ENCODE measurements at places on chromosomes 12 and 14.

DNA sequence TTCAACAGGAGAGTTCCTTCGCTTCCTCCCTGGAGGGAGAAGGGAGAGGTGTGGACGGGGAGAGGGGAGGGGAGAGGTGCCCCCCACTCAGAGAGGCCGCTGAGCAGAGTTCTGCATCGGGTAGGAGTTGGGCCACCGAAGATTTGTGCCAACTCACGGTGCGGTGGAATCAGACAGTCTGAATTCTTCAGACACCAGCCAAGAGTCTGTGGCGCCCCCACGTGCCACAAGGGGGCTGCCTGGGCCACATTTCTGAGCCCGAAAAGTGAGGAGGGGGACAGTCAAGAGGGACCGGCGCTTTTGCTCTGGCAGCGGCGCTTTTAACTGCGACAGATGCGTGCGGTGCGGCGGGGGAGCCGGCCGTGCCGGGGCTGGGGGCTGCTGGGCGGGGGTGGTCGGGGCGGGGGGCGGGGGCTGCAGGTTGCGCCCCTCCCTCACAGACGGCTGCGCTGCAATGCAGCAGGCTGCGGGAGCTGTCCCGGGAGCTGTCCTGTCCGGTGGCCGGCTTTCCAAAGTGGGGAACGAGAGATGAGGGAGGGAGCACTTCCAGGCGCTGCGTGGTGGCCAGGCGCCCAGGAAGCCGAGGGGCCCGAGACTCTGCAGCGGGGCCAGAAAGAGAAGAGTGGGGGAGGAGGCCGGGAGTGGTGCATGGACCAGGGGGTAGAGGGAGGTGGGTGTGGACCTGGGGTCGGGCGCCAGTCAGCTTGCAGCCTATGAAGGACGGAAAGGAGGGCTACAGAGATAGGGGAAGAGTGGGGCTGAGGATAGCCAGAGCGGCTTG, 975 bp upstream of the RTL1 start:
- DNase-seq: no peak

GRCh38 chr12:52007158-52007921, 594 bp downstream of the TAMALIN start:
- peak; percentile 74 for DNase-seq

DNA sequence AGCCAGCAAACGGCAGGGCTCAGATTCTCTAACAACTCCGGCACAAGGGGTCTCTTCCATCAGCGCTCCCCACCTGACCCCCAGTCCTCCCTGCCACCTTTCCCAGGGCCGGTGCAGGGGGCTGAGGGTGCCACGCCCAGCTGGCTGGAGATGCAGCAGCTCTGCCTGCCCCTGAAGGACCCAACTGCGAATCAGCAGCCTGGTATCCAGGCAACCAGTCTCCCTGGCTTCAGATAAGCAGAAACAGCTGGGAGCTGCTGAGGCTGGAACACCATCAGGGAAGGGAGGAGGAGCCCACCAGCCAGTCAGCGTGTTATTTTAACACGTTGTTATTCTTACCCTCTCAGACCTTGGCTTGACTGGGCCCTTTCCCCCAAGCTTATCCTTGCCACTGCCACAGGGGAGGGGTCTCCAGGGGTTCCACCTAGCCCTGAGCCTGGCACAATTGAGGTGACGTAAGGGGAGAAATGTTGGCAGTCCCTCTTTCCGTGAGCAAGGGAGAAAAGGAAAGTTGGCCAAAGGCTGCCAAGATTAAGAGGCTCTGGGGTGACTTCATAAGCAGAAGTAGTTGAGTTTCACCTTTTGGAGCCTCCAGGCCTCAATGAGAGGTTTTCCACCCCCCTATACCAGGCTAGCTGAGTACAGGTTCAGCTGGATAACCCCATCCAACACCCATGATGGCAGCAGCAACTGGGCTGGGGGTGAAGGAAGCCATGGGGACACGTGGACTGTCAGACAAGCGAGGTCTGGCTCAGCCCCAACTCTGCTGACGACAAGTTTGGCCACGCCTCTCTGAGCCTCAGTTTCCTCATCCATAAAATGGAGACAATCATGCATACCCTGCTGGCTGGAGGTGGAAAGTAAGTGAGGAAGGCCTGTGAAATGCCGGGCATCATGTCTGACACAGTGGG, 91.1 kb downstream of the IRF2BPL start:
- peak; percentile 81 for DNase-seq

DNA sequence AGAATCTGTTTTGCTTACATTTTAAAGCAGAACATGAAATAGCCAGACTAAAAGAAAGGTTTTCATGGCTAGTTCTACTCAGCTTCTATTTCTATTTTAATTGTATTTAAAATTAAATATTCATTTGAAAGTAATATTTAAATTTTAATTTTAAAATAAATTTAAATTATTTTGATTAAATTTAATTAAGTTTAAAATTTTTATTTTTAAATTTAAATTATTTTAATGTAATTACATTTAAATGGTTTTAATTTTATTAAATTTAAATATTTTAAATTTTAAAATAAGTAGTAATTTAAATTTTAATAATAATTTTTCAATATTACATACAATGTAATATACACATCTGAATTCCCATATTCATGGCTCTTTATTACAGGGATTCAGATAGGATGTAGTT, 17.3 kb upstream of the KCNK10 start:
- DNase-seq: no peak

GRCh38 chr12:110199339-110200123, 75.4 kb downstream of the IFT81 start:
- no peak for DNase-seq

DNA sequence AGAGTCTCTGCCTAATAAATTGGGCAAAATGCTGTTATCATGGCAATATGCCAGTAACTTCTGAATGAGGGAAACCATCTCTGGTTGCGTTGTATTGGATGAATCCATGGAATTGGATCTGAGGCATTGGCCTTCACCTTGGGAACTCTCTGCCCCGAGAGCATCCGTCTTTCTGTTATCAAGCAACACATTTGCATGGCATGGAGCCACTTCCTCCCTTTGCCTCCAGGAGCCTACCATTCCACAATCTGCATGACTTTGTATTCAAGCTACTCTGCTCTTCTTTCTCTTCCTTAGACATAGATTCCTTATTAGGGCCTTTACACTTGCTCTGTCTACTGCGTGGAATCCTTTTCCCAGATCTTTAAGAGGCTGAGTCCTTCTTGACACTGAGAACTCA, 57.2 kb downstream of the RIC8B start:
- no peak for DNase-seq
